ENCODE measurements at places on chromosomes 6 and 20. TPM values are rescaled to one million over a fixed set of nuclear protein-coding genes. Genes with fewer than 3 reads are reported as not detected.

DNA sequence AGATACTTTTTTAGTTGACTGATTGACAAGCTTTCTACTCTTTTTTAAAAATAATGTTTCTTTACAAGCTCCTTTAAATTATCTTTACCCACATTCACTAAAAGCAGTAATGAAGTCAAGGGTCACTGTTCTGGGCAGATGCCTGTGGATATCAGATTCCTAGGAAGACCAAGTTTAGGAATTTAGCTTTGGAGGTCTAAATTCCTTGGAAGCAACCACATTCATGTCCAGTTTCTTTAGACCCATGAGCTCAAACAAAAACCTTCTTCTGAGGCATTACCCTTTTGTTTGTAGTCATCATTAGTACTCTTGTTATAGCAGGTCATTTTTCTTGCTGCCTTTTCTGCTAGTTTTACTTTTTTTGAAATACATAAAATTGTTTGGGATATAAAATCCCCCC is 462.9 kb upstream of the JAG1 start:
- DNase-seq = no peak

DNA sequence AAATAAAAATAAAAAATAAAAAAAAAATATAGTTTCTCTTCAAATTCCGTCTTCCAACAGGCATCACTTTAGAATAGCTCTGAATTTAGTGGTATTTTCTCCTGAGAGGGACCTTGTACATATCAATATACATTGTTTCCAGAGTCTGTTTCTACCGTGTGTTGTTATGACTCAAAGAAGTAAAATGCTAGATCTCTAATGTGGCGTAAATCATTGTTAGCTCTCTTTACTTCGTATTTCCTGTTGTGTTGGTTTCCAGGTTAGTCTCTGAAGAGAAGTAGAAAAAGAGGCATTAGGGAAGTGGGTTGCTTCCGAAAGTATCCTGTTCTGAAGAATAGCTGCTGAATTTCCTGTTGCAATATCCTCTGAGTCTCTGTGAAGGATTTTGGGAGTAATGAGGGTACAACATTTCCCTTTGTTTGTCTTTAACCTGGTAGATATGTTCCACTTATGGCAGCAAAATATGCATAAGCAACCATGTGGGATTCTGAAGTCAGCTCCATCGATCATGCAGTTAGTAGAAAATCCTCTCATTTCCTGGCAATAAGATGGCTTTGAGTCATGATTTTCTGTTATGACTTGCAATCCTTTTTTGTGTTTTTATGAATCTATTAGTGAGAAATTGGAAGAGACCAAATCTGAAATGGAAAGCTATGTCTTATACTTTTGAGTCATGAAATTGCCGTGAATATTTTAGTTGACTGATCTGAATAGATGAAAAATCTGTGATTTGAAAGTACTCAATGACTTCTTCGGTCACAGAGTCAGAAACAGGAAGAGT is 42.0 kb upstream of the MCHR2 start:
- no peak for DNase-seq

- DNase-seq = no peak
Observed at GRCh38 chr20:10668677-10669368, 5.0 kb downstream of the JAG1 start.

Gene C20orf202
- 0.13 TPM for total RNA-seq

DNA sequence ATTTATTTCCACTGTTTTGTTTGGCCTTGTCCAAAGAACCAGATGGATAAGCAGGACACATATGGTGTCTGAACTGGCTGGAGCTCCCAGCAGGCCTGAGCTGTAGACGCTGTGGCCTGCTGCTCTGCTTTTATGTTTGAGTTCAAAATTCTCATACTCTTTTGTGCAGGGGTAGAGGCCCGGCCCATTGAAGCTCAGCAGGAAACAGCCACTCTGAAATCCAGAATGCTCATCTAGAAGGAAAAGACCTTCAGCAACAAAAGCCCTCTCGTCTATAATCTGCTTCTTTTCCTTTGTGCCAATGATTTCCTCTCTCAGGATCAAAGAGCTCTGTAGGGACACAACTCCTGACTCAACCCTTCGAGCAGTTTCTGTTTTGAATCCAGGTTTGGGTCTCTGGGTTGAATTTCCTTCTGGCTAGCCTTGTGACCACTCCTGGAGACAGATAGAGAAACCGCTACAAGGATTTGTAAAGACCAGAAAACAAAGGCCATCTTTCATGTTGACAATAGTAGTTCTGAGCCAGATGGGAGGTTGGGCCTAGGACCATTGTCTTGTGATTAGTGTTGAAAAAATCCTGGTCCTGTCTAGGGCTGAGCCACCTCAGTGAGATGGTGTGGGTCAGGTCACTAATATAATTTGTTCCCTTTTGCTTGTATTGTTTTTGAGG is 446.7 kb downstream of the BCKDHB start:
- no peak for DNase-seq

DNA sequence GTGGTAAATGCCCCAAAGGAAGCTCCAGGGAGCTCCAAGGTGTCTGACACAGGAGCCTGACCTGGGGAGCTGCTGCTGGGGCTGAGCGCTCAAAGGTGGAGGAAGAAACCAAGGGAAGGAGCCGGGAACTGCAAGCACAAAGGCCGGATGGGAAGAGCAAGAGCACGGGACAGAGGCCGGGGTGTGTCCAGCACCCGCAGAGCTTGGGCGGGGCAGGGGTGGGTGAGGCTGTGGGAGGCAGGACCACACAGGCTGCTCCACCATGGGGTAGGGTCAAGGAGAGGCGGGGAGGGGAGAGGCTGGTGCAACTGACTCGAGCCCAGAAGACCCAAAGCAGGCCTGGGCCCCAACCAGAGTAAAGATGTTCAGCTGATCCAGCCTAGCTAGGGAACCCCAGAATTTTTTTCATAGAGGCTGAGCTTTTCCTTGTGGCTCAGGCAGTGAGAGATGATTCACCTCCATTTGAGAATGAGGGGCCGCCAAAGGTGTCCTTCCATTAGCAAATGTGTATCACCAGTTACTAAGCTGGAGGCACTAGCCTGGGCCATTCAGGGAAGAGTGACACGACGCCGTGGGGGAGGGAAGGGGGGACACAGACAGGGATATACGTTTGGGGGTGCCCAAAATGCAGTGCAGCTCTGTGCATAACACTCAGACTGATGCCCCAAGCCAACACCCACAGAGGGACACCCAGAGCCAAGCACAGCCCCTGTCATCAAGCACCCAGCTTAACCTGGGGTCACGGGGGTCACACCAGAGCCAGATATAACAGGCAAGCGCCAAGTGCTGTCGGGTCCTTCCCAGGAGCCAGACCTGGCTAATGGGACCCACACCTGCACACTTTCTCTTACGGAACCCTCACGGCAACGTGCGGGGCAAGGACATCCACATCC is 21.3 kb upstream of the TLDC2 start:
- no peak for DNase-seq
